ENCODE measurements at places on chromosomes 13 and 19. TPM values are rescaled to one million over a fixed set of nuclear protein-coding genes. Genes with fewer than 3 reads are reported as not detected.

- no peaks in the 10 kb centered on the region for H3K27me3 ChIP-seq
- H3K4me3 ChIP-seq = no peak overlapping the region
- no peak for DNase-seq
- no peaks in the 10 kb centered on the region for H3K4me1 ChIP-seq
Measured at GRCh38 chr13:77528834-77529500, 6.5 kb upstream of the SCEL start.

DNA sequence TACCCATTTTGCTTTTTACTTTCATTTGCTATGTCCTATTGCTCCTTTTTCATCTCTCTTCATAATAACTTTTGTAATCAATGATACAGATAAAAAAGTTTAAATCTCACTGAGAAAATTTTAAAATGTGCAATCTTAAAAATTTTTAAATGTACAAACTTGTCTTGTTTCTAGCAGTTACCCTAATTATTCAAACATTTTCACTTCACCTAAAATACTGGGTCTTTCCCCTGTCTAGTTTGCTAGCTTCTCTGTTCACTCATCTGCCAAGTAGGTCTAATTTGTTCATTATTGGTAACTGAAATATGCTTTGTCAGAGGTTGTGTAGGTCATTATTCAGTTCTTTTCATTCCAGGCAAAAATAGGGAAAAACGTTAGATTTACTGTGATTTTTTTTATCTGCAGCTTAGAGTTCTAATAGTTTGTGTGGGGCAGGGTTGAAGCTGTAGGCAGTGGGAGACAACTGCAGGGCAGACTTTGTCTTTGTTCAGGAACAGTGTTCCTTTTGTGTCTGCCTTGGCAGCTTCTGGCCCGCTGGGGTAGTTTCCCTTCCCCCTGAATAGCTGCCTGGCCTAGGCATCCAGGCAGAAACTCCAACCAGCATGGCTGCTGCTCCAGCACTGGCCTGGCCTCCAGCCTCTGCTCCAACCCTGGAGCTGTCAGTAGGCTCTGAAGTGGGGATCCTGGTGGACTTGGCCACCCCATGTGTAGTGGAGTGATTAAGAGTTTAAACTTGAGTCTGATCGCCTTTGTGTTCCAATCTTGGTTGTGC is 48.5 kb downstream of the WDFY2 start:
- DNase-seq = no peak
- no peak overlapping the region for H3K4me3 ChIP-seq
- H3K36me3 ChIP-seq = no peaks in the 10 kb centered on the region
- peaks cover 34% of the 10 kb centered on the region for H3K4me1 ChIP-seq
- H3K27ac ChIP-seq = no peak overlapping the region
- no peaks in the 10 kb centered on the region for H3K27me3 ChIP-seq

GRCh38 chr19:47310323-47310722 is 662 bp downstream of the C5AR1 start:
- H3K4me1 ChIP-seq = no peaks in the 10 kb centered on the region
- H3K27me3 ChIP-seq = no peaks in the 10 kb centered on the region
- H3K27ac ChIP-seq = no peak overlapping the region
- no peaks in the 10 kb centered on the region for H3K36me3 ChIP-seq

- no peak for DNase-seq
- H3K4me1 ChIP-seq = no peaks in the 10 kb centered on the region
- no peak overlapping the region for H3K27ac ChIP-seq
- H3K4me3 ChIP-seq = no peak overlapping the region
- H3K27me3 ChIP-seq = no peaks in the 10 kb centered on the region
Measured at GRCh38 chr19:49389406-49389805, 1.4 kb downstream of the KASH5 start.

DNA sequence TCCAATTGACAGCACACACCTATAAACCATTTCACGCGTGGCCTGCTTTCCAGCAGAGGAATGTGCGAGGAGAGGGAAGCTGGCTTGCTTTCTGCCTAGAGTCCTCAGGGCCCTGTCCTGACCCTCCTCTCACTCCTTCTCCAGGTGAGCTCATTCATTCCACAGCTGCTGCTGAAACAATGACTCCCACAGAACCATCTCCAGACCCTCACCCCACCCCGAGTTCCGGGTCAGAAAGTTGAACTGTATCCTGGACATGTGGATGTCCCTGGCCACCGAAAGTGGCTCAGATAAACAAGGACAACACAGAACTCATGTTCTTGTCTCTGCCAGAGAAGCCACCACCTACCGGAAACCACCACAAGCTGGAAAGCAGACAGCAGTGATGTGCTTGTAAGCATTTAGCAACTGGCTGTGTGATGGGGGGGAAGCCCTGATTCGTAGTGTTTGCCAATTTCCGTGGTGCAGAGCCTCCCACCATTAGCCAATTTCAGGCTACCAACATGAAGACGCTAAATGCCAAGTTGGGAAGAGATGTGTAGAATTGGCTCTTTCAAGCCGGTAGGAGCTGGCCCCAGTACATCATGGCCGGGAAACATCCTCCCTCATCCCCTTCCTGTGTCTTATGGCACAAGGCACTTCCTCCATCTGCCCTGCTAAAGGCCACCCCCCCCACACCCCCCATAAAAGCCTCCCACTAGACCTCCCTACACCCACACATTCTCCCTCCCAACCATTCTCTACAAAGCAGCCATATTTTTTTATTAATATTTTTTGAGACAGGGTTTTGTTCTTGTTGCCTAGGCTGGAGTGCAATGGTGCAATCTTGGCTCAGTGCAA is 5.0 kb downstream of the SYCE2 start:
- DNase-seq = no peak
- no peaks in the 10 kb centered on the region for H3K4me1 ChIP-seq
- no peaks in the 10 kb centered on the region for H3K27me3 ChIP-seq
- no peak overlapping the region for H3K4me3 ChIP-seq

GRCh38 chr13:32947411-32948276 is 68.6 kb upstream of the KL start:
- no peak overlapping the region for H3K4me3 ChIP-seq
- no peak for DNase-seq
- no peaks in the 10 kb centered on the region for H3K4me1 ChIP-seq

DNA sequence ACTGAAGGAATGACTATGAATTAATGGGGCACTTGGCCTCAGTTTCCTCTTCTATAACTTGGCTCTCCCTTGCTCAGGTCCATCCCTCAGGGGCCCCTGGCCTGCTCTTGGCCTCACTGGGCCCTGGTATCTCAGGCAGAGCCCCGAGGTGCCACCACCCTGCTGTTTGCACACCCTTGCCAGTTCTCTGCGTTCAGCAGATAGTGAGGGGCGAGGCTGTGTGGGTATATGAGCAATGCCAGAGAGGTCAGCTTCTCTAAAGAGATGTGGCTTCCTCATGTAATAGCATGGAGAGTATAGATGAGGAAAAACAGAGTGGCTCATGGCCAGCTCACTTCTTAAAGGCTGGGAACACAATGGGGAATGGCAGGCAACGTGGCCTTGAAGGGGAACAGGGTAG is 76.1 kb downstream of the CYSLTR2 start:
- H3K27ac ChIP-seq = no peak overlapping the region
- no peaks in the 10 kb centered on the region for H3K4me1 ChIP-seq
- DNase-seq = no peak

- peak overlapping the region; percentile 40 for H3K27ac ChIP-seq
- DNase-seq = no peak
- H3K36me3 ChIP-seq = peaks cover 20% of the 10 kb centered on the region
- H3K4me1 ChIP-seq = no peaks in the 10 kb centered on the region
- peak overlapping the region; percentile 76 for H3K4me3 ChIP-seq
Measured at GRCh38 chr19:52398081-52398441, 412 bp downstream of the ZNF528 start.

ACTMAP gene
- total RNA-seq = 8.7 TPM

ACP5 gene
- 13.8 TPM for total RNA-seq

UBE2M gene
- 60.4 TPM for total RNA-seq
